ENCODE measurements at places on chromosomes 11 and 22.

DNA sequence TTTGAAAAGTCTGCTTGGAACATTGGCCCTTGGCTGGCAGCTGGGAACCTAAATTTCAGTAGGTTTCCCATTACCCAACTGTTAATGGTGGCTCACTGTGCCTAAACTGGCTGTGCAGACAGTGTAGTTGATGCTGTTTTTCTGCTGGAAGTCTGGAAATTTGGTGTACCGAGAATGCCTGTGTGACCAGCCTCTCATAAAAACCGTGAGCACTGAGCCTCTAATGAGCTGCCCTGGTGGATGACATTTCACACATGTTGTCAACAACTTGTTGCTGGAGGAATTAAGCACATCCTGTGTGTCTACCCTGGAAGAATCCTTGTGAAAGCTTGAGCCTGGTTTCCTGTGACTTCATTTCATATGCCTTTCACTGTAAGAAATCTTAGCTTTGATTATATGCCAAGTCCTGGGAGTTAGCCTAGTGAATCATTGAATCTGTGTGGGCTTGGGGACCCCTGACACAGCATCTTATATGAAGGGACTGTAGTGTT, 131.1 kb downstream of the LDLRAD3 start:
- no peak for DNase-seq

DNA sequence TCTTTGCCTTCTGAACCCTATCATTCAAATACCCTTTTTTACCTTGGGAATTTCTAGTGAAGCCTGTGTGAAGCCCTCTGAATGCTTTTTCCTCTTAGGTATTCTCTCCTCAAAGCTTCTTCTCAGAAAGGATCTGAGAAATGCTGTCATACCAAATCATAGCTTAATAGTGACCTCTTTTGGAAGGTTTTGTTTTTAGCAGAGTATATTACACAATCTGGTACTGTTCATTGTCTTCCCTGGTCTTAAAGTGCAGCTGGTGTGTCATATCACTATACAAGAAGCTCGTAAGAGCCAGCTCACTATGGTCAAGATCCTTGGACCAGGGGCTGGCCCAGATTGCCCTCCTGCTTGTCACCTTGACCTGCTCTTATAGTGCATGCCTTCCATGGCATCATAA, 204.4 kb upstream of the ANO5 start:
- DNase-seq = peak; percentile 5

DNA sequence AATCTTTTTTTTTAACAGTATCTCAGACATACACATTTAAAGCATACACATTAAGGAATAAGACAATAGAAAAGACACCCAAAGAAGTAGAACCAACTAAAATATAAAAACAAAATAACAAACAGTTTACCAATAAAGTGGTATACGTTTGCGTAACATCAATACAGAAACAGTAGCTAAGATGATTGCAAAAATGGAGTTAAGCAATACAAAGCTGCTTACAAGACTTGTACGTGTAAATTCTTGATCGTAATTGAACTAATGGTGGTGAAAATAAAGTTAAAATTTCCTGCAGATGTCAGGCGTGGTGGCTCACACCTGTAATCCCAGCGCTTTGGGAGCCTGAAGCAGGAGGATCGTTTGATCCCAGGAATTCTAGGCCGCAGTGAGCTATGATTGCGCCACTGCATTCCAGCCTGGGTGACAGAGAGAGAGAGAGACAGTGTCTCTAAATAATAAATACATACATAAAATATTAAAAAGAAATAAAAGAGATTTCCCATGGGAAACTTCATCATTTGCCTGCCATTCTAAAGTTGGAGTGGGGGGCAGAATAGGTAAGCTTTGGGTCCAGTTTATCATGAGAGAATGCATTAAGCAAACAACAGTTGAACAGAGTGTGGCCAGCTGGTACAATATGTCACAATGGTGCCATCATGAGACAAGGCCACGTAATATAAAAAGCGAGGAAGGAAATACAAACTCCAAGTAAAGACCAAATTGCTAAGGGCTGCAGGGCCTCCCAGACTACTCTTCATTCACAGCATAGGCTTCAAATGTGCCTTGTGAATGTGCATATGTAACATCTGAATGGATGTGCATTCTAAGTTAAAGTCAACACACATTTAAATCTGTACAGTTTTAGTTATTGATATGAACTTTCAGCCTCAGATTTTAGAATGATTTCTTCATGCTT, 38.9 kb upstream of the EED start:
- DNase-seq = peak; percentile 82

DNA sequence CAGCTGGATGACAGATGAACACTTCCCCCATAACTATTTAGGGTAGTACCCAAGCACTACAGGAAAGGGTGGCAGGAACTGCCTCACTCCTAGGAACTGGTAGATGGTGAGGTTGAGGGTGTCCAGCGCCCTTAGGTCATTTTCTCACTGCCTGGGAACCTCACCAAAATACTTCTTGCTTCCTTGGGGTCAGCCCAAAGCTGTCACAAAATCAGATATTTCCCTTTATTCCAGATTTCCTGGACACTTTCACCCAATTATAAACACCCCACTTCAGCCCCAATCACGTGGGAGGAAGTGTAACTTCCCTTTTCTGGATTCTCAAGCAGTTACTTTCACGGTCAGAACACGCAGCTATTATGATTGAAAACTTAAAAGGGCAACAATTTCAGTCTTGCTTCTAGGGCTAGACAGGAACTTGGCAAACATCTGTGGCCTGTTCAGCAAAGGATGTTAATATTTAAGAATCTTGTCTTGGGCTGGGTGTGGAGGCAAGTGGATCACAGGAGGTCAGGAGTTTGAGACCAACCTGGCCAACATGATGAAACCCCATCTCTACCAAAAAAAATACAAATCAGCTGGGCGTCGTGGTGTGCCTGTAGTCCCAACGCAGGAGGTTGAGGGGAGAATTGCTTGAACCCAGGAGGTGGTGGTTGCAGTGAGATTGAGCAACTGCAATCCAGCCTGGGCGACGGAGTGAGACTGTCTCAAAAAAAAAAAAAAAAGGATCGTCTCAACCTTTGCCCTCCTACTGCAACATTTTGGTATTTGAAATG, 4.0 kb downstream of the FTH1 start:
- DNase-seq = peak; percentile 85

DNA sequence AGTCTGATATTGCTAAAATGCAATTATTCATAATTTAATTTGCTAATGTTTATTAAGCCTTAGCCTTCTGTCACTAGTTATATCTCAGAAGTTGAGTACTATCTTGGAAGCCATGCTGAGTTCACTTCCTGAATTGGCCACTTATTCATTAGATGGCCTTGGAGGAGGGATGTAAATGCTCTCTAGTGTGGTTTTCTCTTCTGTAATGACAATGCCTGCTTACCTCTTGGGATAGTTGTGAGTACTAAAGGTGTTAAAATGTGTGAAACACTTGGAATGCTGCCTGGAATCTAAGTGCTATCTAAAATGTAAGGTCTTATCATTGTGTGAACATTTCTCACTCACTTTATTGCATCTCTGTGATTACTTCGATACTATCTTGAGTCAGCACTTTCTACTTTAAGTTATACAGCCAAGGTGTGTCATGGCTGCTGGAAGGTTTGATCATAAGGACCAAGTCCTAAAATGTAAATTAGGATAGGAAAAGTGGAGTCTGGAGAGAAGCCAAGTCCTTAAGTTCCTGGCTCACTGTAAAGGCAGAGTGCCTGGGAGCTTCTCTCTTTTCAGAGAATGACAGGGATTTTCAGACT, 12.4 kb downstream of the GLYATL2 start:
- no peak for DNase-seq

DNA sequence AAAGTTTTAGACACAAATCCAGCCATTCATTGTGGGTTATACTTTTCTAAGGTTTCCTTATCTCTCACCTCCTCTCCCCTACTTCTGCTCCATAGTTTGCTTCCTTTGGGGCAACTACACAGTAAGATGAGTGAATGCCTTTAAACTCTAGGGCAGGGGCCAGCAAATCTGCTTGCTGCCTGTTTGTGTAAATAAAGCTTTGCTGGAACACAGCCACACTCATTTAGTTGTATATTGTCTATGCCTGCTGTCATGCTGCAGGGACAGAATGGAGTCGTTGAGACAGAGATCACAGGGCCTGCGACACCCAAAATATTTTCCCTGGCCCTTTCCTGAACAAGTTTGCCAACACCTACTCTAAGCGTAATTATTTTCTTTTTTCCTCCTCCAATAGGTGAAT, 58.7 kb downstream of the TECTA start:
- DNase-seq = no peak

DNA sequence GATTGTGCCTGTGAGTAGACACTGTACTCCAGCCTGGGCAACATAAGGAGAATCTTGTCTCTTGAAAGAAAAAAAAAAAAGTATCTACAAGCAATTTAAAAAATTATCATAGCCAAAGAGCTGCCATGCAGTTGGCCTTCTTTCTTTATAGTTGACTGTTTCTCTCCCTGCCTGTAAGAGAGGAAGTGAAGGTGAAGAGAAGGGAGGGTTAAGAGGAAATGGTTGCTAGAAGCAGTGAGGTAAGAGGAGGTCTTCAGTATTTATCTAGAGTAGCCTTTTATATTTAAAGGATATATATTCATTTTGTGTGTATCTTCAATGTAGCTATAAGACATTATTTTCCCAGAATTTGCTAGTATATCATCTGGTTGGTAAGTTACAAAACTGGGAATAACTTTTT, 217.9 kb downstream of the TMEM135 start:
- peak; percentile 21 for DNase-seq

DNA sequence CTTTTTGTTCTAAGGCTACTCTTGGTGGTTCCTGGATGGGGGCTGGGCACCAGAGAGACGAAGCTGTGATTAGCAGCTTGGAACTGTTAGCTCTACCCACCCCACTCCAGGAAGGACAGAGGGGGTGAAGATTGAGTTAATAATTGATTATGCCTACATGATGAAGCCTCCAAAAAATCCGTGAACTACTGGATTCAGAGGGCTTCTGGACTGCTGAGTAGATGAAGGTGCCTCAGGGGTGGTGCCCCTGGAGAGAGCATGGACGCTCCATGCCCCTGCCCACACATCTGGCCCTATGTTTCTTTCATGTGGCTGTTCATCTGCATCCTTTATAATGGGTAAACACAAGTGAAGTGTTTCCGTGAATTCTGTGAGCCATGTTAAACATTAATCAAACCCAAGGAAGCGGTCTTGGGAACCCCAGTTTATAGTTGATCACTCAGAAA, 47.3 kb upstream of the CYP2D6 start:
- DNase-seq = no peak

DNA sequence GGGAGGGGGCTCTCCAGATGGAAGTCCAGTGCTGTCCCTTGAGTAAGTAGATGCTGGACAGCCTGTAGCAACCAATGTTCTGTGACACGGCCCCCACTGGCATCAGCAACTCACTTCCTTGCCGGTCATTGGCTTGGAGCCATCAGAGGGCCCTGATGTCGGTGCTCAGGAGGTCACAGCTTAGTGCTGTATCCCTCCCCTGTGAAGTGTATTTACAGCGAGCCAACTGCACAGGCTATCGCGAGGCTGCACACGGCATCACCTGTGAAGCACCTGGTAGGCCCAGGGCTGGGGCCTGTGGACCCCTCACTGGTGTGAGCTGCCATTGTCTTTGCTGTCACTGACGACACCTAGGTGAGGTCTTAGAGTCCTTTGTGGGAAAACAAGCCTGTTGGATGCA, 13.4 kb upstream of the ACR start:
- DNase-seq = no peak

GRCh38 chr11:77548552-77549445, 41.0 kb upstream of the AQP11 start:
- DNase-seq = no peak

- no peak for DNase-seq
Measured at GRCh38 chr11:102489186-102490145, 36.9 kb upstream of the TMEM123 start.

GRCh38 chr11:8374716-8375115, 111.0 kb upstream of the LMO1 start:
- no peak for DNase-seq

DNA sequence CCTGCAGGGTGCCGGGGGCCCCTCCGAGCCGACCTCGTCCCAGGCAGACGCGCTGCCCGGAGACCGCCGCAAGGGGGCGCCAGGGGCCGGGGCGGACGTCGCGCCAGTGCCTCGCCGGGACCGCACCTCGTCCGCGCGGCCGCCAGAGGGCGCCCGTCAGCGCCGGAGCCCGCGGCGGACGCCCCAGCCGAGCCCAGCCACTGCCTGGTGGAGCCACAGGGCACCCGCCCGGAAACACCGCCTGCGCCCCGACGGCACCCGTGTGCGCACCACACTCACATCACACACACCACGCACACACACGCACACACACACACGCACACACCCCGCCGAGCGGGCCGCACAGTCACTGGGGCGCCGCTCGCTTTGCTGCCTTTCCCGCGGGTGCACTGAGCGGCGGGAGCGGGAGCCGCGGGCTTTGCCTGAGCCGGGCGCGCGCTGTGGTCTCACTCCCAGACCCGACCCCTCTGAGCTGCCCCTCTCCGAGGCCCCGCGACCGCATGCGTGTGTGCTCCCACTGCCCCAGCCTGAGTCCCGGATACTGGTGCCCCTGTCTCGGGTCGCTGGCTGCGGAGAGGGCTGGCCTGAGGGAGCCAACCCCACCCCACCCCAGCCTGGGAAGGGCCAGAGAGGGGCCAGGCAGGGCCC, 449.3 kb downstream of the OPCML start:
- peak; percentile 50 for DNase-seq
